ENCODE measurements at places on chromosomes 6 and 20.

- DNase-seq: no peak
Measured at GRCh38 chr6:136069119-136069518, 181.0 kb downstream of the MTFR2 start.

DNA sequence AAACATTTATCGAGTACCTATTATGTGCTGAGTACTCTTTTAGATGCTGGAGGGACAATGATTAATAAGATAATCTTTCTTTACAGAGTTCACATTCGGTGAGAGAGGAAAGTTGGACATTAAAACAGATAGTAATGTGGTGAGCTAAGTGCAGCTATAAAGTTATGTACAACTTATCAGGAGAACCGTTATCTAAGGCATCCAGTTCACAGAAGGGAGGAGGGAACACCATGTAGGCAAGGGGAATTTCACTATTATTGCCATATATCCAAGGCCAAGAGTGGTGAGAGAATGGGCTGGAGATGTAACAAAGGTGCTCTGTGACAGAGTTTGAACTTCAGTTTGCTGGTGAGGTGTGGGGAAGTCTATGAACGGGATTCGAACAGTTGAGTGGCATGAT, 105.8 kb downstream of the CARMIL1 start:
- no peak for DNase-seq

DNA sequence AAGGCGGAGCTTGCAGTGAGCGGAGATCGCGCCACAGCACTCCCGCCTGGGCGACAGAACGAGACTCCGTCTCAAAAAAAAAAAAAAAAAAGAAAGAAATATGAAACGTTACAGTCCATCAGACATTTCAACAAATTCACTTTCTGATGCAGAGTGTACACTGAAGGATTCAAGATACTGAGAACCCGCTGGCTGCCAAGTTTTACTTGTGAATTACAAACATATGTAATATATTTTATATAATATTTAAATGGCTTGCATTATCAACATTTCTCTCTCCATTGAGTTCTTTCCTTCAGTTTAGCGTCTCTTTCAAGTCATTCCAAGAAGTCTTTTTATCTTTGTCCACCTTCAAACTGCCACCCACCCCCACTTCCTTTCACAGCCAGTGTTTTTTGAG, 240.9 kb upstream of the RNF217 start:
- DNase-seq: no peak

DNA sequence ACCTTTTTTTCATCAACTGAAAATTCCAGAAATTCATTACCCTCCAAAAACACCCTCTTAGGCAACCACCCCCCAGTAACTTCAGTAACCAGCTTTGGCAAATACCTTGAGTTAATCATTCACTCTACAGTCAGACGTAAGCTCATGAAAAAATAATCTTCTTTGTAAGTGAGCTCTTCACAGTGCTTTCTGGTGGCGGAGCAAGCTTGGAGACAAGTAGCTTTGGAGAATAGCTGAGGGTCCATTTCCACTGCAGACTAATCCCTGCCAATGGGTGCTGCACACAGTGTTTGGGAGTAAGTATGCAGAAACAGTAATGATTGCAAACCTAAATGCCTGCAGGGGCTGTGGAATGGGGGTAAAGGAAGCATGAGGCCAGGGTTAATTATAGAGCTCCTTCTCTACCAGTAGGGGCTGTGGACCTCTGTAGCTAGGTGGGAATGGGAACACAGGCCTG, 56.8 kb upstream of the HINT3 start:
- DNase-seq: no peak

Data from CD8-positive, alpha-beta memory T cell (primary cell).